Posterior cingulate gyrus (tissue), 11 donors: ENCODE measurements at places on chromosomes 13 and 19.

- DNase-seq = no peak
Measured at GRCh38 chr13:36445278-36445677, 13.0 kb downstream of the CCNA1 start.

GRCh38 chr13:26934096-26934495 is 173.5 kb upstream of the GPR12 start:
- DNase-seq = no peak

GRCh38 chr13:37138169-37138568 is 32.7 kb upstream of the CSNK1A1L start:
- no peak for DNase-seq

GRCh38 chr19:43820098-43820883 is 6.8 kb upstream of the ZNF283 start:
- DNase-seq = peak; percentile 90

GRCh38 chr19:5628919-5629481 is 6.1 kb downstream of the SAFB start:
- no peak for DNase-seq

GRCh38 chr13:19182536-19182935 is 912 bp upstream of the TUBA3C start:
- DNase-seq = no peak

DNA sequence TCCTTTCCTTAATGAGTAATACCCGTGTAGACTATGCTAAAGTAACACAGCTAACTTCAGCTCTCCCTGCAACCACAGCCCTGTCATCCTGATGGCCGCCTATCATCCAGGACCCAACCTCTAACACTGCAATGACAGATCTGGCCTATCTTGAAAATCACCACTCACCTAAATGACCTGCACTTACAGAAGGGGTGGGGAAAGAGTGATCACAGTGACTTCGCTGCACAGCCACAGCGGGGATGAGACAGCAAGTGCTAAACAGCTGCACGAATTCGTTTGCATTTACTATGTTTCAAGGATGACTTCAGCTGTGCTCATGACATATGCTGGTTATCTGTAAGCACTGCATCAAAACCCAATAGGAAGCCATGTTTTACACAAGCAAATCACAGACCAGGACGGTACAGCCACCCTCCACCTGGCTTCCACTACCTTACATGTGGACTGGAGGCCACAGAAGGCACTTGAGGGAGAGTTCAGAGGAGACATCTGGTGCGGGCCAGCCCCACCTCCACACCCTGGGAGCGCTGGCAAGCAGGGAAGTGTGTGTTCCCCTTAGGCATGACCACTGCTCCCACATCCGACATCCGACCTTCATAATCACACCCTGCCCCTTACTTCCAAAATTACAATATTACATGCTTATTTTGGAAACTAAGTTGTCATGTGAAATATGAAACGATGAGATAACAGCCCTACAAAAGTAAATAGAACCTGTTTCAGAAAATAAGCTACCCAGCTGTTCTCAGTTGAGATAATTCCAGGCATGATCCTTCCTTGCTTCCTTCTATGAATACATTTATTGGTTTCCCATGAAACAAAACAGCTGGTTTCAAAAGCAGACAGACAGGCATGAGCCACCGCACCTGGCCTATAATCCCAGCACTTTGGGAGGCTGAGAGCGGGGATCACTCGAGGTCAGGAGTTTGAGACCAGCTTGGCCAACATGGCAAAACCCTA is 95.7 kb downstream of the STK24 start:
- DNase-seq = no peak

- peak; percentile 33 for DNase-seq
Measured at GRCh38 chr19:13396250-13397080, 109.8 kb downstream of the CACNA1A start.

- no peak for DNase-seq
Measured at GRCh38 chr13:110684388-110685056, 21.4 kb downstream of the CARS2 start.

- DNase-seq = no peak
Measured at GRCh38 chr13:76216729-76217128, 580.6 kb downstream of the LMO7 start.

- no peak for DNase-seq
Measured at GRCh38 chr13:93420887-93421286, 194.3 kb downstream of the GPC6 start.

DNA sequence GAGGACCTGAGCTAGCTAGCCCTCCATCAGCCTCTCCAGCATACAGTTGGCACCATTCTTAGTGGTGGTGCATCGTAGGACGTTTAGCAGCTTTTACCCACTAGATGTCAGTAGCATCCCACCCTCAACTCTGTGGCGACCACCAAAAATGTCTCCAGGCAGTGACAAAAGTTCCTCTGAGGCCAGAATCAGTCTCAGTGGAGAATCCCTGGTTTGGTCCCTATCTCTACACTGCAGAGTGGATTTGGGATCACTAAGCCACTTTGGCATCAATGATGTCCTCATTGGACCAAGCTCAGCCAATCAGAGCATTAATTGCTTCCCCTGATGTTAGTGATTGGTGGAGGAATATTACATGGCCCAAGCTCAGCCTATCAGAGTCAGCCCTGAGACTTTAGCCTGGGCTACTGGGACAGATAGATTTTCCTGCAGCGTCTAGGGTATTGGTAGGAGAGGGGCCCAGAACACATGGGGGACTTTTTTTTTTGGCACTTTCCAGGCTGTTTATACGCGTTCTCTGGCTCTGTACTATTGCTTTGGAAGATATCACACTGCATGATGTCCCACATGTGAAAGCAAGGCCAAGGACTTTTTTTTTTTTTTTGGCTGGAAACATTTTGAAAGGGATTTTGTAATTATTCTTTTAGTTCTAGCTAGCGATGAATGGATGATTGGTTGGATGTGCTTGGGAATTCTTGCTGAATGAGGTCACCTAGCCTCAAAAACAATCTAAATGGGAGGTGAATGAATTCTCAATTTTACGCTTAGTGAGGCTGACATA is 7.0 kb downstream of the TMEM221 start:
- DNase-seq = peak; percentile 10
